ENCODE measurements at places on chromosomes 12 and 14. TPM values are rescaled to one million over a fixed set of nuclear protein-coding genes. Genes with fewer than 3 reads are reported as not detected.

NAP1L1 gene
- total RNA-seq: 434 TPM

TAS2R19 gene
- 2.0 TPM for total RNA-seq

DNA sequence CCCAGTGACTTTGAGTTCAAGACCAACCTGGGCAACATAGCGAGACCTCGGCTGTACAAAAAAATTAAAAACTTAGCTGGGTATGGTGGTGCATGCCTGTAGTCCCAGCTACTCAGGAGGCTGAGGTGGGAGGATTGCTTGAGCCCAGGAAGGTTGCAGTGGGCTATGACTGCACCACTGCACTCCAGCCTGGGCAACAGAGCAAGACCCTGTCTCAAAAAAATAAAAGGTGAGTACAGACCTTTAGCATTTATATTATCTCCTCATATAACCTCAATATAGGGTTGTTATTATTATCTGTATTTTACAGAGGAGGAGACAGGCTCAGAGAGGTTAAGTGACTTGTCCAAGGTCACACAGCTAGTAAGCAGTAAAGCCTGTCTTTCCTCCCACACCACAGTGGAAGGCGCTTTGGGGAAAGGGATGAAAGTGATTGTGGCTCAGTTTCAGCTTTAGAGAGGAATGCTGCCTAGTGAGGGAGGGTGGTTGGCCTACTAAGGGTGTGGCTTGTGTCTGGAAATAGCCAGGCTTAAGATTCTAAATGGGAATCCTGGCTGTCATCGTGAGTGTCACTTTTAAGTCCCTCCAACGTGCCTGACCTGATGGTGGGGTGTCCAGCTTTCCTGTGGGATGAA is 7.2 kb downstream of the TPCN1 start:
- no peak for DNase-seq

GRCh38 chr12:104460973-104461698 is 4.4 kb downstream of the CHST11 start:
- DNase-seq: no peak

- no peak for DNase-seq
Measured at GRCh38 chr14:23550812-23551265, 726 bp downstream of the ZFHX2 start.

- no peak for DNase-seq
Measured at GRCh38 chr12:52011602-52012214, 5.0 kb downstream of the TAMALIN start.

- no peak for DNase-seq
Measured at GRCh38 chr12:107586256-107586970, 99.2 kb upstream of the PWP1 start.

DNA sequence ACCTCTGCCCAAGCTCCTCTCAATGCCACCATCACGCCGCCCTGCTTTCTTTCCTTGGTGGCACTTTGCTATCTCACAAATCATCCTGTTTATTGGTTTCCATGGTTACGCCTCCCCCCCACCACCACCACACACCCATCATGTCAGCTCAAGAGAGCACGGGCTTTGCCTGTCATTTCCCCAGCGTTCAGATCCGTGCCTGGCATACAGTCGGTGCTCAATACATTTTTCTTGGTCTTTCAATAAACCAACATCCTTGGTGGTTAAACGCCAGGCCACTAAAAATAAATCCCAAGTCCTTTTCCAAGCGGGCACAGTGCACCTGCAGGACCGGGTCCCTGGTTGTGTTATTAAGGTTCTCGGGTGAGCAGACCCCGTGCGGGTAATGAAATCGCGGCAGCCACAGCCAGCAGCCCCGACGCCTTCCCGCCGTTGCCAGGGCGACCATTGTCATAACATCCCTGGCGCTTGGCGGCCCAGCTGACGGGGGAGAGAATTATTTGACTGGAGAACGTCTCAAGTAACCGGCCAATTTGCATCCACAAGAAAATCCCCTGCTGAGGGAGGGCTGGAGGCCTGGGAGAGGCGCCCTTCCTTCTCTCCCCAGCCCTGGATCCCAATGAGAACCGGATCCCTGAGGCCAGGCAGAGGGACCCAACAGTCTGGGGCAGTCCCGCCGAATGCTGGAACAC is 92.9 kb downstream of the KSR2 start:
- no peak for DNase-seq

All from activated CD8-positive, alpha-beta memory T cell treated with anti-CD3 and anti-CD28 coated beads, Interleukin-2, amount 10 ng/mL, durations not matched to agents 7 days and 5 days (primary cell).